NCI-H1930 (cell line): ENCODE measurements at places on chromosomes 2 and 18.

- DNase-seq, result no peak
Observed at GRCh38 chr2:160906878-160907277, 253.3 kb upstream of the TANK start.

GRCh38 chr2:230130668-230131364 lies 62.1 kb upstream of the SLC16A14 start:
- no peak for DNase-seq

DNA sequence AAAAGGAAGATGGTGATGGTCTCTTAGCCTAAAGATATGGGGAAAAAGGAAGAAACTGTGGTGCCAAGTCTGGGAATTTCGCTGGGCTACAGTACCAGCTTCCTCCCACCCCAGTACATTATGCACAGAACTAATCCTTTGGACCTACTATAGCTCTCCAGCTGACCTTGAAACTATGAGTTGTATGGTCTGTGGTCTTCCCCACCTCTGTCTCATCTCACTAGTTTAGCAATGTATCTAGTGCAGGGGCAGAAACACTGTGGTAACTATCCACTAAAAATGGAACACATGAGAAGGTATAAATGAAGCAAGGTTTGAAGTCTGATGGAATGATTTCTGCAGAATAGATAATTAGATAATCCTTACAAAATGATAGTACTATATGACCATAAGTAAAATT lies 190.4 kb upstream of the CCDC150 start:
- DNase-seq, result no peak

DNA sequence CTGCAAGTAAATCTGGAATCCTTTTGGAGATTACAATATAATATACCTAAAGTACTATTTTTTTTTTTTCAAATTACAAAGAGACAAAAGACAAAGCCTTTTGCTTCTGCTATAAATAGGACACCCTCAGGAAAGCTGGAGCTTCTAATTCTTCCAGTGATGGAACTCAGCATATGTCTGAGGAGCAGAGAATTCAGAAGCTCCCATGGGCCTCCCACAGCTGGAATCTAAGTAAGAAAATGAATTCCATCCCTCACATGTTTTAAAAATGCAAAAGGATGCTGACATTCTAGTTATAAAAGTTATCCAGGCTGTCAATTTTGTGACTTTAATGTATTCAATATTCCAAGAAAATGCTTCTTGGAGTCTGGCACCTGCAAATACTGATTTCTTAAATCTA lies 571.3 kb upstream of the LRRTM4 start:
- DNase-seq, result no peak

DNA sequence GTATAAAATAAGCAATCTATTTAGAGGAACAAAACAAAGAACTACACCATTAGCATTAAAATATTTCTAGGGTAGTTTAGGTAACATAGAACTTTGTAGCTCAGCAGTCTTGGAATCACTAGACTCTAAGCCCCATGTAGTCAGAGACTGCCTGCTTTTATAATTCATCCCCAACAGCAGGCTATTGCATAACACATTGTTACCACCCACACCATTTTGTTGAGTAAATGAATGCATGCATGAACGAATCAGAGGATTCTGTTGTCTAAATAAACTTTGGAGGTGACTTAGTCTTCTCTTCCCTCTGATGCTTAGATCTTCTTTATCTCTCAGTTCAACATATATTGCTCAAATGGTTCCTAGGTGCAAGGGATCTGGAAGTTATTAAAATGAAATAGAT lies 167.6 kb upstream of the TNP1 start:
- DNase-seq, result no peak

- DNase-seq, result no peak
Observed at GRCh38 chr2:160266037-160266551, 66.0 kb upstream of the ITGB6 start.

GRCh38 chr2:235934059-235934773 lies 234.0 kb downstream of the GBX2 start:
- DNase-seq, result no peak

DNA sequence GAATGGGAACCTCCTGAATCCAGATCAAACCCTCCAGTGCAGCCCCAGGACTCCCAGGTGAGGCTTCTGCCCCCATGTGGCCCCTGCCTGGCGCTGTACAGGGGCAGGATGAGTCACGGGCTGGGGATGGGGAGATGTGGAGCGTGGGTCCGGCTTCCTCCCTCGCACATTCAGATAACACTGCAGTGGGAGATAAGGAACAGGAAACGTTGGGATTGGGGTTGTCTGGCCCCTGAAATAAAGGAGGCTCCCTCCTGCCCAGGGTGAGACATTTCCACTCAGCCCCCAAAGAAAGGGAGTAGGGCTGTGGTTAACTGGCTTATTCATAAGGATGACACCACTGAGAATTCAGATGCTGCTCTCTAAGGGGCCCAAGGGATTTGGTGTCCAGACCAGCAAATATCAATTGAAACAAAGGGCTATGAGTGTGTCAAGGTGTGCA lies 30.7 kb downstream of the IGFBP5 start:
- DNase-seq, result no peak

GRCh38 chr2:119278946-119279345 lies 55.3 kb downstream of the STEAP3 start:
- no peak for DNase-seq

GRCh38 chr2:234293973-234294372 lies 202.9 kb downstream of the ARL4C start:
- no peak for DNase-seq

- no peak for DNase-seq
Observed at GRCh38 chr2:142997231-142997630, 119.8 kb downstream of the KYNU start.

GRCh38 chr18:23540867-23541266 lies 37.6 kb downstream of the RMC1 start:
- no peak for DNase-seq

- no peak for DNase-seq
Observed at GRCh38 chr2:70458661-70459060, 95.0 kb downstream of the TGFA start.

DNA sequence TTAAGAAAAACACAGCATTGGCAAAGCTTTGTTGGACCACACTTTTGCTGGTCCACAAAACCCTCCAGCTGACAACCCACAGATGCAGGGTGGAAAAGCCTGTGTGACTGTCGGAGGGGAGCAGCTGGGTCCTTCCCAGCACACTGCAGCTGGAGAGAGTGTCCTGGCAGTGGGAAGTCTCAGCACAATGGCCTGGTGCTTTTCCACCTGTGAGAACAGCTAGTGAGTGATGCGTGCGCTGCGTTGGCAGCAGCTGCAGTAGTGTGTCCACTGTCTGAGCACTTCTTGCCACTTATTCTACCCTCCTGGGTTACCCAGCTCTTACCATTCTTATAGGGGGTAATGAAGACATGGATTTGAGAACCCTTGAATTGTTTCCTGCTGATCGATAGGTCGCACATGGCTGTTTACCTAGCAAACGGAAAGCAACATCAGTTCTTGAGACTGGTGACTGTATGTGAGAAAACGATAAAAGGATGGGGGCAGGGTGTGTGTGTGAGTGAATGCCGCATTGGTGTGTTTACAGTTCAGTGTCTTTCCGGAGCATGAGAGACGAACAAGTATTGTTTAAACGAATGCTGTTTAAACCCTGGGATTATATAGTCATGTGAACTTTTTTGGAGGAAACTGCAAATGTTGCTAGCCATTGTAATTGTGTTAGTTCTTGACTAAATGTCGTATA lies 69.7 kb downstream of the LYPD6 start:
- DNase-seq, result peak; percentile 28

DNA sequence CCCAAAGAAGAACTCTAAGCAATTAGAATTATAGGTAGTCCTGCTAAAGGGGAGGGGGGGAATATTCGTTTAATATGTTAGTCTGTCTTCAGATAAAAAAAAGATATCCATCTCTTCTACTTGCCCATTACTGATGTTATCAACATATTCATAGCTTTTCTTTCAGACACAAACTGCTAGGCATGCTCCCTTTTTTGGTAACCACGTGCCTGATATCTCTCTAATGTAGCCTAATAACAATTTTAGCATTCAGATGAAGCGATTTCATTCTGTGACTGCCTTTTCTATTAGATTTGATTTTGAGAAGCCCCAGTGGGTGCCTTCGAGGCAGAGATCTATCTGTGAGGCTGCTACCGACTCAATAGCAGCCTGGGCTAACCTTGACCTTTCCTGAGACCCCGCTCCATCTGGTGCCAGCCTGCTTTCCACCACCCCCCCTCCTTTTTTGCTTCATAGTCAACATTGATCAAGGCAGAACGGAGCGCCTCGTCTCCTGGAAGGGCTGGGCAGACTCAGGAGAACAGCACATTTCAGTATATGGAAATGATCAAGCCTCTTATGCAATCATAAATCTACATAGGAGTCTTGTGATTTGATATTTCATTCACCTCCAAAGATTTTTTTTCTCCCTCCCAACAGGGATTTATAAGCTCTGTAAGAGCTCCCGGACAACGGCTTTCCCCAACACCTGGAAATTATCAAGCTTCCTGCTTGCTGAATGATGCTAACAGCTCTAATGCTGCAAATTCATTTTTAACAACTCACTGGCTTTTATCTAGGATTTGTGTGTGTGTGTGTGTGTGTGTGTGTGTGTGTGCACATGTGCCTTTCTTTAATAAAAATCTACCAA lies 14.7 kb upstream of the BCL11A start:
- DNase-seq, result no peak

- peak; percentile 10 for DNase-seq
Observed at GRCh38 chr2:196601430-196602306, 37.8 kb upstream of the CCDC150 start.

GRCh38 chr18:23155537-23155936 lies 20.3 kb downstream of the CABLES1 start:
- no peak for DNase-seq

DNA sequence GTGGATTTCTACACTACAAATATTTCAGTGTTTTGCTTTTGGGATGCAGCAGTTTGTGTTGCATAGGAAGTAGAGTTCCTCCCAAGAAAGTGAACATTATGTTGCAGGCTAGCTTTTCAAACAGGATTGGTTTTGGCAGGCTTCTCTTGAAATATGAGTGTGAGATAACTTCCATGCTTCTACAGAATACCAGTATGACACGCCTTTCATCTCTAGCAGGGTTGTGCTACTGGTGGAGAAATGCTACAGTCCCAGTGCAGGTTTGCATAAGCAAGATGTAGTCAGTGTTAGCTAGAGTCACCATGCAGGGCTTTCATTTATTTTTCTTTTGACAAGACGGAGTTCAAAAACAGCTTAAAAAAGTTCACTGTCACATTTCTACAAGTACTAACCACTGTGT lies 17.1 kb upstream of the CAVIN2 start:
- DNase-seq, result no peak

GRCh38 chr2:100292022-100292580 lies 30.2 kb downstream of the LONRF2 start:
- no peak for DNase-seq

GRCh38 chr2:114754907-114755563 lies 312.6 kb downstream of the DPP10 start:
- no peak for DNase-seq

GRCh38 chr2:200534572-200534971 lies 8.6 kb downstream of the SGO2 start:
- DNase-seq, result no peak

DNA sequence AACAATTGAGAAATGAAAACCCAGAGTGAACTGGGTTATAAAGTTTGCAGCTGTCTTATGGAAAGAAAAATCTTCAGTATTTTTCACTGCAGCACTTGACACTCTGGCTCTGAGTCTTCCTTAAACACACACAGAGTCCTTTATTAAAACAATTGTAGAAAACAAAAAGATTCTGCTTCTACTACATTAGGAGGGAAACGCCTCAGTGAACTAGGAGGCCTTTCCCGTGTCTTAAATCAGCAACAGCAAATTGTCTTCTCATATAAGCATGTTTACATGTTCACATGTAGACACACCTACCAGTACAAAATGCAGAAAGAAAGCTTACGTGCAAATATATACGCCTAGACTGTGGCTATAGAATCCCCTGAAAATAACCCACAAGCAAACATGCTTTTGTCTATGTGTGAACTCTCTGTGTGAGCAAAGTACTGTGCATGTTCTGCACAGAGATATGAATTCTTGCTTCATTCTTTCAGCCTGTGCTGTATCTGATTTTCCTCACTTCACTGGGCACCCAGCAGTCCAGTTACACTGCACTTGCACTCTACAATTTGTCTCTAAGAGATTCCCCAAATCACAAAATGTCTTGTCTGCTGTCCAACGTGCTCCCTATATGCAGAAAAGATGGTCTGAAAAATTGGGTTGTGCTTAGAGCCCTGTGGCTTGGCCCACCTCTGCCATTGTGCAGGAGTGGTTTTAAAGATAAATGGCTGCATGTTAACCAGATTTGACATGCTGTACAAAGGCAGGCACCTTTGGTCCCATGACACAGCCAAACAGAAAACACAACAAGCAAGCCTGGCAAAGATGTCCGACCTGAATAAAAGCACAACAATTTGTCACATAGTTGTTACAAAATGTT lies 24.5 kb downstream of the ZEB2 start:
- no peak for DNase-seq

DNA sequence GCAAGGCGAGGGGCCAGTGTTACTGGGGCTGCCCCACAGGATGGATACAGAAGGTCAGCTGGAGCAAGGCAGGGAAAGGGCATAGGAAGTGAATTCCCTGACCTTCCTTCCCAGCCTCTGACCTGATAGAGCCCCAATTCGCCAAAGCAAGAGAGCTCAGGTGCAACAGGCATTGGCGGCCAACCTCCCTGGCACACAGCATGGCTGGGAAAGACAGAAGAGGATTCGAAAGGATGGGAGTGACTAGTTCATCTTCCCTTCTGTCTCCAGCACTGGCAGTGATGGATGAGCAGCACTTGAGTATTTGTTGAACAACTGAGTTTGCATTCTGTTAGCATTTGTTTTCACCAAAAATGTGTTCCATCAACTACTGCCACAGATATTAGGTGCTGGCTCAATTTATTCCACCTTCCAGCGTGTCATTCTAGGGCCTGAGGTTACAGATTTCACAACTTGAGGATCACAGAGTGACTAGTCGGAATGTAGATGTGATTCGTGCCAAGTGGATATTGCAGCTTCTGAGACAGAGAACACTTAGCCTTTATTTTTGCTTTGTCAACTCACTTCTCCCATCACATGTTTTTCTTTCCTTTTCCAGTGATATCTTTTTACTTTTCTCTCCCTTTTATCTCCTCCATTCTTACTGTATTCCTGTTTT lies 6.2 kb downstream of the COPS8 start:
- DNase-seq, result no peak

GRCh38 chr2:20818820-20819219 lies 4.1 kb downstream of the LDAH start:
- no peak for DNase-seq

- DNase-seq, result no peak
Observed at GRCh38 chr2:39521876-39522517, 84.9 kb upstream of the MAP4K3 start.

- no peak for DNase-seq
Observed at GRCh38 chr2:26988058-26988860, 17.8 kb downstream of the MAPRE3 start.

DNA sequence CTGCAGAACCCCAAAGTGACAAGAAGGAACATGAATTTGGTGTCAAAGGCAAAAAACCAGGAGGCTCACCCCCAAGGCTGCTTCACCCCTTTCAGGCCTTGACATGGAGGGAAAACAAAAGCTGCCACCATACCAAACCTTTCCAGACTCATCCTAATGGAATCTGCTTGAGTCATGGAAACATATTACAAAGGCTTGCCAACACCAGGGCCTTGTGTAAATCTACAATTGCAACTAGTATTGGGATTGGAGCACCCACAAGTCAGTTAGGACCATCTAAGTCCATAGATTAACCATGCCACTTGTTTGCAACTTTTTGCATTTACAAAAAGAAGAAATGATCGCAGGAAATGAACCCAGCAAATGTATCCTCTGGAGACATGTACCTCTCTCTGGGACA lies 297.6 kb downstream of the CDCA7 start:
- DNase-seq, result no peak
